Tibial artery (tissue), 4 donors: ENCODE measurements at places on chromosomes 1 and 21.

- DNase-seq = no peak
- H3K36me3 ChIP-seq = no peaks in the 10 kb centered on the region
- no peak overlapping the region for H3K27ac ChIP-seq
- H3K4me1 ChIP-seq = peaks cover 19% of the 10 kb centered on the region
Measured at GRCh38 chr1:201676197-201676596, 137.3 kb downstream of the NAV1 start.

- no peak overlapping the region for H3K27ac ChIP-seq
- H3K4me3 ChIP-seq = no peak overlapping the region
- DNase-seq = no peak
- H3K36me3 ChIP-seq = no peaks in the 10 kb centered on the region
- H3K27me3 ChIP-seq = no peaks in the 10 kb centered on the region
- H3K4me1 ChIP-seq = no peaks in the 10 kb centered on the region
Measured at GRCh38 chr1:231515748-231516147, 12.7 kb upstream of the TSNAX start.

- H3K27me3 ChIP-seq = no peaks in the 10 kb centered on the region
- no peak for DNase-seq
- peaks cover 72% of the 10 kb centered on the region for H3K4me1 ChIP-seq
- peak overlapping the region; percentile 98 for H3K27ac ChIP-seq
Measured at GRCh38 chr1:150973258-150973835, 1.3 kb downstream of the CERS2 start.

GRCh38 chr1:202167708-202168415 lies 7.5 kb upstream of the PTPN7 start:
- H3K27me3 ChIP-seq = no peaks in the 10 kb centered on the region
- DNase-seq = no peak
- no peaks in the 10 kb centered on the region for H3K36me3 ChIP-seq
- no peak overlapping the region for H3K27ac ChIP-seq
- no peaks in the 10 kb centered on the region for H3K4me1 ChIP-seq
- H3K4me3 ChIP-seq = no peak overlapping the region

- no peak for DNase-seq
- no peaks in the 10 kb centered on the region for H3K4me1 ChIP-seq
- peaks cover 4% of the 10 kb centered on the region for H3K27me3 ChIP-seq
- H3K36me3 ChIP-seq = no peaks in the 10 kb centered on the region
Measured at GRCh38 chr1:224884361-224884801, 45.1 kb upstream of the DNAH14 start.

- no peak overlapping the region for H3K4me3 ChIP-seq
- H3K36me3 ChIP-seq = no peaks in the 10 kb centered on the region
- no peak for DNase-seq
- no peak overlapping the region for H3K27ac ChIP-seq
- peaks cover 40% of the 10 kb centered on the region for H3K27me3 ChIP-seq
Measured at GRCh38 chr1:32426489-32427255, 32.4 kb upstream of the BSDC1 start.

- H3K4me1 ChIP-seq = peaks cover 20% of the 10 kb centered on the region
- H3K27me3 ChIP-seq = no peaks in the 10 kb centered on the region
- H3K4me3 ChIP-seq = no peak overlapping the region
- peak overlapping the region; percentile 68 for H3K27ac ChIP-seq
- no peak for DNase-seq
Measured at GRCh38 chr1:85544689-85545215, 35.8 kb upstream of the CCN1 start.

DNA sequence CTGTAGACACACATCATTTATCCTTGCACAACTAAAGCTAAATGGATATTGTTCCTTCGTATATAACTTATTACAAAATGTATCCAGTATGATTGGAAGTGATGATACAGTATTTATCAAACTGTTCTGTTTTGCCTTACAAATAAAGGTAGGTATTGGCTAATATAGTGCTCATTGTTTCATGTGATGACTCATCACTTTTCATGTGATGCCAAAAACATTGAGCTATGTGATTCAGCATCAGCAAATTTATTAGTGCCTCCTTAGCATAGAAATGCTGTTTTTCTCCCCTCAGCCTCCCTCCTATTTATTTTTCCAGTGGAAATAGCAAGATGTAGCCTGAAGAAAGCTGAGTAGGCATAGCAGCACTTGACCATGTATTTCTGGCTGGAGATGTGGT lies 228.6 kb upstream of the LYPLAL1 start:
- no peaks in the 10 kb centered on the region for H3K27me3 ChIP-seq
- H3K27ac ChIP-seq = no peak overlapping the region
- no peak overlapping the region for H3K4me3 ChIP-seq
- no peaks in the 10 kb centered on the region for H3K36me3 ChIP-seq
- H3K4me1 ChIP-seq = peaks cover 5% of the 10 kb centered on the region

GRCh38 chr1:77319036-77319705 lies 37.4 kb downstream of the AK5 start:
- no peaks in the 10 kb centered on the region for H3K4me1 ChIP-seq
- no peak overlapping the region for H3K27ac ChIP-seq

GRCh38 chr1:241702442-241703373 lies 50.6 kb downstream of the WDR64 start:
- no peaks in the 10 kb centered on the region for H3K36me3 ChIP-seq
- no peaks in the 10 kb centered on the region for H3K4me1 ChIP-seq
- H3K27ac ChIP-seq = no peak overlapping the region
- H3K4me3 ChIP-seq = no peak overlapping the region

DNA sequence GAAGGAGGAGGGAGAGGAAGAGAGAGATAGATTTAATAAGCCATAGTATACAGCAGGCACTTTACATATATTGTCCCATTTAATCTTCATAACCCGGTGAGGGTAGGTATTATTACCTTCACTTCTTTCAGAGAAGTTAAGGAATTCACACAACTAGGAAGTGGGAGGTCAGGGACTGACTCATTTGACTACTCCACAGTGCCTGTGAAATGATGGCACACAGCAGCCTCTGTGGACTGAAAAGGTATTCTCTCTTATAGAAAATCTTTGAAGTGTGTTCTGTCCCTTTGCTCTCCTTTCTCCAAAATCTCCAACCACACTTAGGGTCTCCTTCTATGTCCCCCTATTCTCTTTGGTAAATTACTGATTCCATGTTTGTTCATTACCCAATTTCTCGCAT lies 23.9 kb downstream of the PALMD start:
- no peaks in the 10 kb centered on the region for H3K4me1 ChIP-seq
- DNase-seq = no peak
- H3K27ac ChIP-seq = no peak overlapping the region
- no peak overlapping the region for H3K4me3 ChIP-seq
- no peaks in the 10 kb centered on the region for H3K27me3 ChIP-seq

- peaks cover 21% of the 10 kb centered on the region for H3K4me1 ChIP-seq
- H3K27ac ChIP-seq = no peak overlapping the region
- H3K27me3 ChIP-seq = no peaks in the 10 kb centered on the region
- DNase-seq = no peak
Measured at GRCh38 chr1:9422911-9423505, 116.3 kb upstream of the SLC25A33 start.

DNA sequence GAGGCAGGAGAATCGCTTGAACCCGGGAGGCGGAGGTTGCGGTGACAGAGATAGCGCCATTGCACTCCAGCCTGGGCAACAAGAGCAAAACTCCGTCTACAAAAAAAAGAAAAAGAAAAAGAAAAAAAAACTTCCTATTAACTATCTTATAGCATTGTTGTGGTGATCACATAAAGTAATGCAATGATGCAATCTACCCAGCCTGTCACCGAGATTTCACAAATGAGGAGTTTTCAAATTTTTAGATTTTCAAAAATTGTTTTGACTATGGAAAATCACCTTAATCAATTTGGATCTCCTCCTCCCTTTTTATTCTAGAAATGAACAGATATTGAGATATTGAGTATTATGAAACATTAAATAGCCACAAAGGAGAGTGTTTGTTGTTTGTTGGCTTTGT lies 8.0 kb downstream of the FMO5 start:
- no peaks in the 10 kb centered on the region for H3K27me3 ChIP-seq
- H3K4me3 ChIP-seq = no peak overlapping the region
- H3K4me1 ChIP-seq = no peaks in the 10 kb centered on the region
- H3K36me3 ChIP-seq = peaks cover 1% of the 10 kb centered on the region
- no peak overlapping the region for H3K27ac ChIP-seq

DNA sequence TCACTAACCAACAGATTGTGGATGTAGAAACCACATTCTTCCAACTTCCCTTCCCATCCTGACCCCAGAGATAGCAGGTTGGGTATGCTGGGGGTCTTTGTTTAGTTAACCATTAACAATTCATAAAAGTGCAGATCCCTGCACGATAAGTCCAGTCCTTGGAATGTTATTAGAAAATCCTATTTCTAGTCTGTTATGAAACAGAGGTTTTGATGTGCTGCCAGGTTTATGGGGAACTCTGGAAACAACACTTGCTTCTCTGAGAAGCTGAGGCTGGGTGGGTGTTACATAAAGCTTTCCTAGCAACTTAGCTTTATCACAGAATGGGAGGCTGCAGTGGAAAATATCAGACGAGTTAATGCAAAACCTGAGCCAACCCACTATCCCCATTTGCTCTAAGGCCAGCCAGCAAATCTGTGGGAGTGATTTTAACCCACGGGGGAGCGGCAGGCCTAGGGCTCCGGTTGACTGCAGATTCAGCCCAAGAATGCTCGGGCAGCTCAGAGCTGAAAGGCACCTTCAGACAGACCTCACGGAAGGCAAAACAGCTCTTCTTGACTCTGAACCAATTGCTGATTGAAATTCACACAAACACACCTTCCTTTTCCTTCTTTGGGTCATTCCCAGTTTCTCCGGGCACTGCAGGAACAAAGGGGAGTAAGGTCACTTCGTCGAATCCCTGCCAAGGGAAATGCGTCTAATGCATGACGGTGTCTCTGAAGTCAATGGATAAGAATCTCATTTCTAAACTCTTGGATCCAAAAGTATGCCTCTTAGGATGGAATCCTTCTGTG lies 111.7 kb upstream of the IRF2BP2 start:
- H3K4me1 ChIP-seq = peaks cover 95% of the 10 kb centered on the region
- peak overlapping the region; percentile 81 for H3K27ac ChIP-seq
- H3K27me3 ChIP-seq = no peaks in the 10 kb centered on the region
- H3K36me3 ChIP-seq = no peaks in the 10 kb centered on the region
- H3K4me3 ChIP-seq = peak overlapping the region; percentile 16

- DNase-seq = peak; percentile 62
- peaks cover 70% of the 10 kb centered on the region for H3K4me1 ChIP-seq
- H3K27me3 ChIP-seq = no peaks in the 10 kb centered on the region
- no peak overlapping the region for H3K4me3 ChIP-seq
- H3K27ac ChIP-seq = peak overlapping the region; percentile 89
- H3K36me3 ChIP-seq = peaks cover 1% of the 10 kb centered on the region
Measured at GRCh38 chr21:45412909-45413611, 8.1 kb downstream of the COL18A1 start.

GRCh38 chr1:222697203-222697602 lies 15.1 kb downstream of the AIDA start:
- no peaks in the 10 kb centered on the region for H3K27me3 ChIP-seq
- H3K27ac ChIP-seq = no peak overlapping the region
- DNase-seq = no peak
- H3K4me1 ChIP-seq = no peaks in the 10 kb centered on the region
- no peak overlapping the region for H3K4me3 ChIP-seq

DNA sequence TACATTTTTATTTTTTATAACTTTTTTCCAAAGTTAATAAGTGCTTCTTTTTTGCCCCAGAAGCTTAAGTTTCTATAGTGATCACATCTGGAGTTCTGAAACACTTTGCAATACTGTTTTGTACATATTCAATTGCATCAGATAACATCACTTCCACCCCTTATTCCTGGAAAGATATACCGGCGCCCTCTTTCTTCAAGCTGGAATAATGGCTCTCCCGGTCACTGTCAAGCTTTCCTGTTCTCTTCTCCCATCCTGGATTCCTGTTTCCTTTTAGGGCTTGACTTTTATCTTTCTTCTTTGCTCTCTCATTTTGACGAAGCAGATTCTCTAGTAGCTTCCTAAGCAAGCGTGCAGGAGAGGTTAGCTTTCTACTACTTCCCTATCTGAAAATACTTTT lies 1866.8 kb downstream of the MRPL39 start:
- H3K4me1 ChIP-seq = no peaks in the 10 kb centered on the region
- DNase-seq = no peak
- H3K27ac ChIP-seq = no peak overlapping the region
- H3K27me3 ChIP-seq = no peaks in the 10 kb centered on the region

DNA sequence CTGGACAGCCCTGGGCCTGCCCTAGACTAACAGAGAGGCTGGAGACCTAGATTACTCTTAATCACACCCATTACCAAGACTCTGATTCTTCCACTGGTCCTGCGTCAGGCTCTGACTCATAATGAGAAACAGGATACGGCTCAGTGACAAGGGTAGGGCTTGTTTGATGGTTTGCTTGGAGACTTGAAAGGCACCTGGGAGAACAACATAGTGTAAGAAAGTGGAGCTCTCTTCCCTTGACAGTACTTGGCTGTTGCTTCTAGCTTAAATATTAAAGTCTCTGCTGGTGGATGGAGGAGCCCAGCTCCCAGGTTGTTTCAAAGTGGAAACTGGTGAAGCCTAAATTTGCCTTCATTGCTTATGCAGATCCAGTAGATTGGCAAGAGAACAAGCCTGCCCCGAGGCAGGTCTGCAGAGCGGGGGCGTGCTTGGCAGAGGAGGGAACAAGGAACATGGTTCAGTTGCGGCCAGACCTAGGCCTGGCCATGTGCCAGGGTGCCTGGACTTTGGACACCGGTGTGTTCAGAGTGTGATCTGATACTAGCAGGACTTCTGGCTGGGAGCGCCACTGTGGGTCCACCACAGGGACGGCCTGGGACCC lies 480.6 kb downstream of the CAMTA1 start:
- DNase-seq = no peak
- peaks cover 37% of the 10 kb centered on the region for H3K27me3 ChIP-seq
- no peak overlapping the region for H3K4me3 ChIP-seq
- no peak overlapping the region for H3K27ac ChIP-seq
- H3K36me3 ChIP-seq = no peaks in the 10 kb centered on the region
- H3K4me1 ChIP-seq = no peaks in the 10 kb centered on the region

GRCh38 chr1:187654635-187655034 lies 825.9 kb downstream of the PLA2G4A start:
- no peaks in the 10 kb centered on the region for H3K4me1 ChIP-seq
- H3K4me3 ChIP-seq = no peak overlapping the region
- H3K27ac ChIP-seq = no peak overlapping the region

DNA sequence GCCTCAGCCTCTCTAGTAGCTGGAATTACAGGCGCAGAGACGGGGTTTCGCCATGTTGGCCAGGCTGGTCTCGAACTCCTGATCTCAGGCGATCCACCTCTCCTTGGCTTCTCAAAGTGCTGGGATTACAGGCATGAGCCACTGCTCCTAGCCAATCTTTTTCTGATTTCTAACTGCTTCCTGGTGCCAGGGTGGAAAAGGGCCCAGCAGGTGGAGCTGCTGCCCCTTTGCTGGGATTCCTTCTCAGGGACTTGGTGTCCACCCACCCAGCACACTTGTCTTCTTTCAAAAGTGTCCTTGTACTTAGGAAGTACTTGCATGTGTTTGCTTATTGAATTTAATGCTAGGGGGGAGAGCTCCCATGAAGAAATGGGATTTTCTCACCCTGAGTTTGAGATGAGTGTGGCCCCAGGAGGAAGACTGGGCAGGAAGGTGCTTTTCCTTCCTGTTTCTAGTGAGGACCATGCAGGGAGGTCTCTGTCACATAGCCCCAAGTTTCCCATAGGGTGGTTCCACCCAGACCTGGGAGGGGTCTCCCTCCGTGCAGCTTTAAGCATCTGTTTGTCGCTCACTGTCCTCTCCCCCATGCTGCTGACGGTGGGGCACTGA lies 14.2 kb downstream of the UTP11 start:
- H3K4me3 ChIP-seq = no peak overlapping the region
- H3K36me3 ChIP-seq = peaks cover 49% of the 10 kb centered on the region
- DNase-seq = no peak
- no peaks in the 10 kb centered on the region for H3K4me1 ChIP-seq
- H3K27me3 ChIP-seq = no peaks in the 10 kb centered on the region
- no peak overlapping the region for H3K27ac ChIP-seq
